ENCODE measurements at places on chromosomes 11 and 22.

GRCh38 chr11:10934293-10934860, 76.5 kb upstream of the ZBED5 start:
- no peak for DNase-seq

DNA sequence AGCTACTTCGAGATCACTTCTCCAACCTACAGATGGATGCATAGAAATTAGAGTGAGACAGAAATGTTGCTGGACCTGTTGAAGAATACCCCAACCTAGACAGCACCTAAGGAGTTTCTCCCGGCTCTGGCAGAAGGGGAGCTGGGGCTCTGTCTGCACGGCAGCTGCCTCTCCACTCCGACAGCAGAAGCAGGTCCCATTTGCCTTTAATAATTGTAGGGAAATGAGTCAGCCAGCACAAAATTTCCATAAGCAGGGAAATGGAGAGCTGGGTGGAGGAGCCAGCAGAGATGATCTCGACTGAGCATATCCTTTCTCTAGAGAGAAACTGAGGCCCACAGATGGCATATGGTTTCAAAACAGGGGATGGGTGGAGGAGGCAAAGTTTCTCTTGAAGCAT, 80.1 kb downstream of the EFCAB6 start:
- no peak for DNase-seq

DNA sequence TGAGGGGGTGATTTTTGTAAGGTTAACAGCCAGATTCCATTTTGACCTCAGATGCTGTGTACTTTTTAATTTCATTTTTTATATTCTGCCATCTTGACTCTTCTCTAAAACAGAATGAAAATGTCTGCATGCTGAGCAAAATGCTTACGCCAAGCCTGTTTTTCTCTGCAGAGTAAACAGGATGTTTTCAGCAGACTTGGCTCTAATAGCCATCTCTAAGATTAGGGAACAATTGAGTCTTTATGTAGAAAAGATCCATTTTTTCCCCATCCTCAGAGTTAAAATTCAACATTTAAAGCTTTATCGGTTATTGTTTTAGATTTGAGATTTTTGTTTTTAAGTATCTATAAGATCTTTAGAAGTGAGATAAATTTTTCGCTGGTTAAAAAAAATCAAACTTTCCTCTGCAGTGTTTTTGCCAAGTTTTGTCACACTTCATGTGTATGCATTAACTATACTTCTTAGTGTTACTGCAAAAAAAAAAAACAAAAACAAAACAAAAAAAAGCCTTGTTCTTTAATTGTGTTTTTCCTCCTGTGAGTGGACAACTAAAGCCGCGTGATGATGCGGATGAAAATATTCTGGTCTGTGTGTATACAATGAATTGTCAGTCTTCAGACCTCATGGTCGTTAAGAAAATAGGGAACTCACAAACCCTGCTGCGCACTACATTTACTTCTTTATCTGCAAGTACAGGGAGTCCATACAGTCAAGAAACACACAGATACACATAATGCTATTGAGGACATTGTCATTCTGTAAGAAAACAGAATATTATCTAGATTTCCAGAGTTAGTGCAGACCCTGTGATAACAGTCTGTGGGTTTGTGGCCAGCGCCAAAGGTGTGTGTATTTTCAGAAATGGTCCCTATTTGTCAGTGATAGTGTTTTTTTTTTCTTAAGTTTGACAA, 17.5 kb upstream of the ADSL start:
- DNase-seq: no peak

GRCh38 chr22:48238284-48238915, 1476.0 kb downstream of the TBC1D22A start:
- no peak for DNase-seq

- DNase-seq: no peak
These were observed 25.8 kb downstream of the CDPF1 start for GRCh38 chr22:46224044-46224897.

DNA sequence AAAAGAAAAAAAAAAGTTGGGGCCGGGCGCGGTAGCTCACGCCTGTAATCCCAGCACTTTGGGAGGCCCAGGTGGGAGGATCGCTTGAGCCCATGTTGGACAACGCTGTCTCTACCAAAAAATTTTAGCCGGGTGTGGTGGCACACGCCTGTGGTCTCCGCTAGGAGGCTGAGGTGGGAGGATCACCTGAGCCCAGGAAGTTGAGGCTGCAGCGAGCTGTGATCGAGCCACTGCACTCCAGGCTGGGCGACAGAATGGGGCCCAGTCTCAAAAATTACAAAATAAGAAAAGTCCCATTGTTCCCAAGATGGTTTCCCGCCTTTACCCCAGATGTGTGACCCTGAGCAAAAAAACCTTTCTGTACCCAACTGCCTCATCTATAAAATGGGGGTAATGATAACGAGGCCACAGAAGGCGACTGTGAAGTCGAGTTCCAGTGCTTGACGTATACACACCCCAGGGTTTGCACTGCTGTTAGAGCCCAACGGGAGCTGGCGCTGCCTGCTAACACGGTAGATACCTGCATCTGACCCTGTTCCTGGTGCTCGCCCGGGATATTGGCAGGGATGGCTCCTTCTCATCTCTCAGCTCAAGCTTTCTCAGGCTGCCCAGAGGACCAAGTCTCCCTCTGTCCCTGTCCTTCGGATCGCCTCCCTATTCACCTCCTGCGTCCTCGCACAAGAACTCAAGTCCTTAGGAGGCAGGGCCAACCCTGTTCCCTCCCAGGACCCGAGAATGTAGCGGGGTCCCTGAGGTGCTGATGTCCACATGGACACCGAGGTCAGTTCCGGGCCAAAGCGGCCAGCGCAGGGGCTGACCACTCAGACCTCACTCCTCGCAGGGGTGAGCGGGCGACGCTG, 1.1 kb upstream of the RPLP2 start:
- DNase-seq: no peak

GRCh38 chr11:720642-721246, 14.7 kb downstream of the EPS8L2 start:
- no peak for DNase-seq

GRCh38 chr11:35003658-35004057, 87.2 kb downstream of the PDHX start:
- DNase-seq: no peak

GRCh38 chr11:21254790-21255189, 585.4 kb downstream of the NELL1 start:
- DNase-seq: no peak

DNA sequence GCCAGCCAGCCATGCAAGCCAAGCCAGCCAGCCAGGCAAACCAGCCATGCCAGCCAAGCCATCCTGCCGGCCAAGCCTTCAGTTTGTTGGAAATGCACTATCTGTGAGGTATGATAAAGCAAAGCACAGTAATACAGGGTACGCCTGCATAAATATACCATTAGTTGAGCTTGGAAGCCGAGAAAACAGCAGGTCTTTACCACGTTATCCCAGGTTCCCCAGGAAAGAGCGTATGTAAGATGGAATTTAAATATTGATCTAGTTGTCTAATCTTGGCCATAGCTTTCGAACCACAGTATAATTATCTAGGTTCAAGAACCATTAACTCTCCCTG, 24.2 kb downstream of the CCT8L2 start:
- DNase-seq: no peak

DNA sequence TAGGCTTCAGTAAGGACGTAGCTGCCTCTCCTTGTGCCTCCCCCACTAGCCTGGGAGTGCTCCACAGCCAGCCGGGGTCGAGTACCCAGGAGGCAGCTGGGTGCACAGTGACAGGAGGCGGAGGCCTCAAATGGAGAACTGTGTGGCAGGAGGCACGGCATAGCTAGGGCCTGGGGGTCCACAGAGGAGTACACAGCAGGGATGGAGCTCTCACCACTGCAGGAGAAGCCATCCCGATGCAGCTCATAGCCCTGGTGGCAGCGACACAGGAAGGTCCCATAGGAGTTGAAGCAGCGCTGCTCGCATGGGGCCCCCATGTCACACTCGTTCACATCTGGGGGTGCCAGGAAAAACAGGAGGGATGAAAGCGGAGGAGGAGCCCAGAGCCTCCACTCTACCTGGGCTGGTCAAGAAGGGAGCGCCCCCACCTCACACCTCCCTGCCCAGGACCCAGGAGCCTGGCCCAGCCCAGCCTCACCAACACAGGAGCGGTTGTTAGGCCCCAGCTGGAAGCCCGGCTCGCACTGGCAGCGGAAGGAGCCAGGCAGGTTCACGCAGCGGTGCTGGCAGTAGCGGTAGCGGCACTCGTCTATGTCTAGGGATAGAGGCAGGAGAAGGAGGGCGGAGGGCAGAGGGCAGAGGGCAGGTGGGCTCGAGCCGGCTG, 2.8 kb downstream of the EFEMP2 start:
- DNase-seq: no peak

GRCh38 chr11:119307219-119307618, 9.7 kb downstream of the MCAM start:
- DNase-seq: no peak
